ENCODE measurements at places on chromosomes 11 and 22.
A peak's percentile ranks its signal among the peaks of the same experiment; 100 is the strongest.

DNA sequence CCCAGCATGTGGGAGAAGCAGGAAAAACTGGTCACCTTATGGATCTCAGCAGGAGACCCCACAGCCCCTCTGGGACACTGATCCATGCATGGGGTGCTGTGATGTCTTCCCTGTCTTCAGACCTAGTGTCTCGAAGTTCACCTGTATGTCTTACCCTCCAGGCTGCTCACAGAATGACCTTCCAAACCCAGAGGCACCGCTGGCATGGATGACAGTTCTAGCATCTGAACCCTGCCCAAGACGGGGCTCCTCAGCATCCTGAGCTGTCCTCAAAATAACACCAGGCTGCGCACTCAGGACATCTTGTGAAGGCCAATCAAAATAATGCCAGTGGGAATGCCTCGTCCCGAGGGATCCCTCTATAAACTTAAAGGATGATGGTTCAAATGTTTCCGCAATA is 824.9 kb downstream of the TBC1D22A start:
- no peak for DNase-seq

GRCh38 chr22:50621356-50621880 is 6.5 kb downstream of the ARSA start:
- peak; percentile 73 for DNase-seq

GRCh38 chr11:84173078-84173477 is 886.9 kb upstream of the CCDC90B start:
- no peak for DNase-seq

GRCh38 chr11:116334596-116334995 is 438.2 kb downstream of the BUD13 start:
- DNase-seq, result no peak

DNA sequence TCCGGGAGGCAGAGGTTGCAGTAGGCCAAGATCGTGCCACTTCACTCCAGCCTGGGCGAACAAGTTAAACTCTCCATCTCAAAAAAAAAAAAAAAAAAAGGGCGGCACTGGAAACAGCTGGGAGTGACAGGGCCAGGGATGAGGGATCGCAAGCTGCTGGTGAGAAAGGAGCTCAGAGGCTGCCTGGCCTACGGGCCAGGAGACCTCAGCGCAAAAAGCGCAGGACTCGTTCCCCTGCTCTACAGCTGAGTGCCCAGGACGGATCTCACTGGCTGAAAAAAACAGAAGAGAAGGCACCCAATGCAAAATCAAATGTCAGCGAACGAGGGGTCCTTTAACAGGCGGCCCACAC is 650 bp upstream of the NUP50 start:
- no peak for DNase-seq

DNA sequence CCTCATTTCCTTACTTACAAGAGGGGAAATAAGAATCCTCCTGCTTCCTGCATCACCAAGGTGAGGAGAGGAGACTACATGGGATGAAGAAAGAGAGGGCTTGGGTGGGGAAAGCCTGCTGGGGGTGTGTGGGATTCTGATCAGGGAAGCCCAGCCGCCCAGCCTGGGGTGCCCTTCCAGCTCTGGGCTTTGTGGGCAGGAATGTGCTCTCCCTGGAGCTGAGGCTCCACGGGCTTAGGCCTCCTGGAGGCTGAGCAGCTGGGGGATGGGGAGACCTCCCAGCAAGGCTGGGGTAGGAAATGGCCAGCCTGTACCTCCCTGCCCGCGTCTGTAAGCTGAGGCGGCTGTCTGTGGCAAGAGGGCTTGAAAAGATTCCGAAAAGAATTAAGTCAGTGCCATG is 206.1 kb downstream of the GRIK4 start:
- DNase-seq, result no peak

DNA sequence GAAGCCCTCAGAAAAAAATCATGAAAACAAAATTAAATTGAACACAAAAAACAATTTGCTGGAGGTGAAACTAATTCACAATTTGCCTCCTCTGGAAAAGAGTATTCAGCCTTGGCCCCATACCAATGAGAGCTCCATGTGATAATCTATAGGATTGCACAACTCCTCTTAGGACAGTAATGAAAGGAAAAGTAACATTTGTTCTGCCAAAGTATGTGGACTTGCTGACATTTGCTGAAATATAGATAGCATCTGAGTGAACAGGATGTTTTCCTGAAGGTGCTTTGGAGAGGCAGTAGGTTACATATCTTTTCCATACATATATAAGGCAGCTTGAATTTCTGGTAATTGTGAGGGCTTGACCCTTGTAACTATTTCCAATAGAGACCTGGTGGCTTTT is 122.8 kb downstream of the OR4C45 start:
- no peak for DNase-seq

- DNase-seq, result no peak
Observed at GRCh38 chr11:31050061-31050765, 319.3 kb downstream of the DCDC1 start.

GRCh38 chr11:11450744-11451362 is 97.8 kb upstream of the CSNK2A3 start:
- DNase-seq, result no peak

- DNase-seq, result no peak
Observed at GRCh38 chr11:104451197-104451893, 287.4 kb upstream of the PDGFD start.

DNA sequence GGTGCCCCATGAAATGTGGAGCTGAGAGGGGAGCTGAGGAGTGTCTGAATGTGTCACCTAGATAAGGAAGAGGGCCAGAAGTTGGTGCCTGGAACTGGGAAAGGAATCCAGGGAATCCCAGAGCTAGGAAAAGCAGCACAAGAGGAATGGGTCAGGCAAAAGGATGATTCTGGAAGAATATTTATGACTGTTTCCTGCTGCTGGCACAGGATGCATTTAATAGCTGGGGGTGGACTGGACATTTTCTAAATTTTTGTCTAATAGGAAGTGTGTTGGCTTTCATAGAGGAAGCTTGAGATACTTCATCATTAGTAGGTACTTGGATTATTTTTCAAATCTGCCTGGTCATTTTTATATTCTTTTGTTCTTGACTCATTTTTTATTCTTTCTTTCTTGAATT is 17.4 kb upstream of the MRGPRX2 start:
- DNase-seq, result no peak

DNA sequence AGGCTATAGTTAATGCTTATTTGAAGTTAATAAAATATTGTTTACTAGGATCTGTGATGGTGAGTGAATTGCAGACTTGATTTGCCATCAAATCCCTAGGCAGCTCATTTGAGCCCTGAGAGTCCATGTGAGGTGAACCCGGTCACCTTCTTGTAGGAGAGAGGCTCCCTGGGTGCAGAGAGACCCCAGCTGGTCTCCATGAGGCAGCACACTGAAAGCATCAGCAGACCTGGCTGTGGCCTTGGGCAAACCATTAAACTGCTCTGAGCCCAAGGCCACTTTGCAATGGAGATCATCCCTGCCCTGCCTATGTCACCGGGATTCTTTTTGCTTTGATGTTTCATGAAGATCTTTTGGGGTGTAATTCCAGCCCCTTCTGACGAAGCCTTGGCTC is 125.2 kb downstream of the MICAL2 start:
- no peak for DNase-seq

DNA sequence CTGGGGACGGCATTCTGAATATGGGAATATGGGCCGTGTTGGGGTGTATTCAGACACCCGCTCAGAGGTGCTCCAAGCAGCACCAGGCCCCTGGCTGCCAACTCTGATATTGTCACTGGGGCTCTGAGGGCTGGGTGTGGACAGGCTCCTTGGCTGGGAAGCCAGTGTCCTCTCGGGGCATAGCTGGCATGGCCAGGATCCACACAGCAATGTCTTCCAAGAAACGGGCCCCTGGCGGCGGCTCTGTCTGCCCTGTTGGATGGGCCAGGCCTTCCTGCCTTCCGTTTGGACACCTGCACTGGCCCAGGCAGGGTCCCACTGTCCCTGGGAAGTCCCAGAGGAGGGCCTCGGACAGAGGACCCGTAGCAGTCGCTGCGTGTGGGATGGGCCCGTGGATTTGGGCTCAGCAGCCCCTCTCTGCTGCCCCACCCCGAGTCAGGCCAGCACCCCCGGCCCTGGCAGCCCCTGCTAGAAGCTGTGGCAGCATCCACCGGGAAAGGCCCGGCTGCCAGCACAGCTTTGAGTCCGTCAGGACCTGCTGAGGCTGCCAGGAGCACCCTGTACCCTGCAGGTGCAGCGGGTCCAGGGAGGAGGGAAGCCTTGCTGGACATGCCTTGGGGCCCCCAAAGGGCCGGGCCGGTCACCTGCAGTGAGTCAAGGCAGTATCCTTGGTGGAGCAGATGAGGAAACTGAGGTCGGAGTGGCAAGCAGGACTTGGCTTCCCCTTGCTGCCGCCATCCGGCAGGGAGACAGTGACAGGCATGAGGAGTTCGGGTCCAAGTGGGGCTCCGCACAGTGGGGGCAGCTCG is 4.1 kb downstream of the PANX2 start:
- no peak for DNase-seq

- DNase-seq, result no peak
Observed at GRCh38 chr11:131823772-131824171, 453.4 kb downstream of the NTM start.

- no peak for DNase-seq
Observed at GRCh38 chr11:85028329-85029101, 598.6 kb downstream of the DLG2 start.

DNA sequence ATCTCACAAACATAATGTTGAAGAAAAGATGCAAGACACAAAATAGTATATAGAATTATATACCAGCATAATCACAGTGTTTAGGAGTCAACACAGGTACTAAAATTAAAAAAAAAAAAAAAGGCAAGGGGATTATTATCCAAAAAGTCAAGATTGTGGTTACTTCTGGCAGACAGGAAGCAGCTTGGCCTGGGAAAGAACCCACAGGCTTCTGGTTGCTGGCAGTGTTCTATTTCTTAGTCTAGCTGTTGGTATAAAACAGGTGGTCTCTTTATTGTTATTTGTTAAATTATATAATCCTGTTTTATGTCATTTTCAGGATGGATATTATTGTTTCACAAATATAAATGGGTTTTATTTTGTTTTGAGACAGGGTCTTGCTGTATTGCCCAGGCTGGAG is 54.0 kb downstream of the C11orf58 start:
- no peak for DNase-seq

DNA sequence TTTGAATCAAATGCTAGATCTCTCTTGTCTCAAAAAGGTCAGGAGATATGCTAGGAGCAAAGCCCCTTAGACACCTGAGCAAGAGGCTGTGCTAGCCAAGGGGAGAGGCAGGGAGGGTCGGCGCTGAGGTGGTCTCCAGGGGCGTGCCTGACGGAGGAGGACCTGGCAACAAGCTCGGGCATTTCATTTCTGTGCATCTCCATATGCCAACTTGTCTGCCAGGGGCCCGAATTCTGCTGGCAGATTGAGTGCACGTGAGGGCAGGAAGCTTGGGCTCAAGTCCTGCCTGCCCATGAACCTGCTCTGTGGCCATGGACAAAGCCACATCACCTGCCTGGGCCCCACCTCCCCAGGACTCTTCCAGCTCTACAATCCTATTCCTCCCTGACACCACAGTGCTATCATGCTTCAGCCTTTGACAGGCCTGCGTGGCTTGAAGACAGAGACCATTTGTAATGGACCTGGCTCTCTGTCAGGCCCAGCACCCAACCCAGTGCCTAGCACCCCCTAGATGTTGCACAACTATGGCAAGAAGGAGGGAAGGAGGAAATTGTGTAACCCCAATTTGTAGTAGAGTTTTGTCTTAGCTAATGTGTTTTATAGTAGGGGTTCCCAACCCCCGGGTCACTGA is 16.3 kb upstream of the VSIG10L2 start:
- no peak for DNase-seq

DNA sequence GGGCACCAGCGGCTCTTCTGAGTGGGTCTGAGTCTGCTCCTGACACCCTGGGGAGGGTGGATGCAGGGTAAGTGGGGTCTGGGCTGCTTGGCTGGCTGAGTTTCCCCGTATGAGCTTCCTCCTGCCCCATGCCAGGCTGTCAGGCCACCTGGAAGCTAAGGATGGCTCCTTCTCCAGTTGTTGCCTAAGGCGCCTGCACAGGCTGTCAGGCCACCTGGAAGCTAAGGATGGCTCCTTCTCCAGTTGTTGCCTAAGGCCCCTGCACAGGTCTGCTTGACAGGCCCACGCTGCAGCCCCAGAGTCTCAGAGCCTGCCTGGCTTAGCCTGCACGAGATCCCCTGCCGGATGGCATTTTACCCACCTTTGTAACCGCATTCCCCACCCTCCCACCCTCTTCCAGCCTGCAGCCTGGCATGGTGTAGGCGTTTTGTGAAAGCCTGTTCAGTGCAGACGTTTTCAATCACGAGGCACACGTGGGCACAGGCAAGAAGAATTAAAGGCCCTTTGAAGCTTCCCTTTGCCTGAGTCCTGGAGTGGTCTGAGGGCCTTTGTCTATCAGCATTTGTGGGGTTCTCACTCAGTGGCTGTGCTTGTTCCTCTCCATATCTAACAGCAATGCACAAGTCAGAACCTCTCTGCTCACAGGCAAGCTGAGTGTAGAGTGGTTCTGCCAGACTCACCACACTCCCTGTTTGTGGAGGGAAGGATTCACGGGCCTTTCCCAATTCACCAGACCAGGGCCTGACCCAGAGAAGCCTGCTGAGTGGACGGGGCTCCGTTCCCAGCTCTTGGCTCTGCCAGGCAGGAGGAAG is 40.2 kb upstream of the B3GAT1 start:
- DNase-seq, result no peak

- DNase-seq, result no peak
Observed at GRCh38 chr11:117519170-117519569, 191.5 kb downstream of the CEP164 start.

DNA sequence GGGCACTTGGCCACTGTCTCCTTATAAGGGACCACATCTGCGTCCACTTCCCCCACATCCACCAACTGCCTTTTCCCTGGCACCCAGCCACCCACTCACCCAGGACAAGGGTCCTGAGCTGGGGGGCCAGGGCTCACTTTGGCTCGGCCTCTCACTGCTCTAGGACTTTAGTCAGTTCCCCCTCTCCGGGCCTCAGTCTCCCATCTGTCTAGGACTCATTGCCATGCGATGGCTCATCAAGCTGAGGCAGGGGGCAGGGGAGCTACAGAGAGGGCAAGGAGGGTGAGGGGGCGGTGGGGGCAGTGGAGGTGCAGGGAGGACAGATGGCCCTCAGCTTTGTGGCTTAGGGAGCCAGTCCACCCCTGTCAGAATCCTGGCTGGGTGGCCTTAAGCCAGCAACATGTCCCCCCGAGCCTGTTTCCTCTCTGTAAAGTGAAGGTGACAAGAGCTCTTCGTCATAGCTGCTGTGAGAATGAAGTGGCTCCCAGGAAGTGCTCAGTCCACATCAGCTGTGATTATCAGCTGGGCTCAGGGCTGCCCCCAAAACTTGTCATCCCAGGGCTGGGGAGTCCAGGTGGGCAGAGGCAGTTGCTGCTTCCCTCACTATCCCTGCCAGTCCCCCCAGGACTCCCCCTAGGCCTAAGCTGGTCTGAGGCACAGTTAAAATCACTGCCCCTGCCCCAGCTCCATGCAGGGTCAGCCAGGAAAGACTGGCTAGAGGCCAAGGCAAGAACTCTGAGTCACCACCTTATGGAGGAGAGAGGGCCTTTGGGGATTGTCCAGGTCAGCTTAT is 14.9 kb downstream of the RAC2 start:
- DNase-seq, result no peak

- DNase-seq, result no peak
Observed at GRCh38 chr11:10752061-10752460, 1.0 kb downstream of the CTR9 start.

DNA sequence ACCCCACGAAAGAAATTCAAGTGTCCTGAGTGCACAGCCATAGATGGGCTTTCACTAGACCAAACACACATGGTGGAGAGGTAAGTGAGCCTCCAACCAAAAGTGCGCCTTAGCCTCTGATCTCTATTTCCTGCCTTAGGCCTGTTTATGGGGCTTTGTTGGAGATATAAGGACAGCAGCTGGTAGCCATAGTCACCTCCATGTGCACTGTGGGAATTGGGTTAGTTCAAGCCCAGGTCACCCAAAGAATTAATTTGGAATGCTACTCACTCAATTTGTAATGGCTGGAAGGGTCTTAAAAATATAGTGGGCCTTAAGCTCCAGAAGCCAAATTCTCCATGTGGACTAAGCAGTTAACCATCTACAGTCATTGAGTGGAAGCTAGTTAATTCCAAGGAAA is 73.6 kb downstream of the ALX4 start:
- no peak for DNase-seq

Data from B cell (primary cell).